MCF 10A (cell line): ENCODE measurements at places on chromosomes 7 and 10. TPM values are rescaled to one million over a fixed set of nuclear protein-coding genes. Genes with fewer than 3 reads are reported as not detected.

Gene UTF1
- total RNA-seq: not detected in 2 replicates

Gene GNGT1
- not detected in 2 replicates for total RNA-seq

Gene ZNF736
- total RNA-seq: 9.2 and 13.1 TPM in 2 replicates

Gene ACHE
- 0.30 and 0.37 TPM in 2 replicates for total RNA-seq

DNA sequence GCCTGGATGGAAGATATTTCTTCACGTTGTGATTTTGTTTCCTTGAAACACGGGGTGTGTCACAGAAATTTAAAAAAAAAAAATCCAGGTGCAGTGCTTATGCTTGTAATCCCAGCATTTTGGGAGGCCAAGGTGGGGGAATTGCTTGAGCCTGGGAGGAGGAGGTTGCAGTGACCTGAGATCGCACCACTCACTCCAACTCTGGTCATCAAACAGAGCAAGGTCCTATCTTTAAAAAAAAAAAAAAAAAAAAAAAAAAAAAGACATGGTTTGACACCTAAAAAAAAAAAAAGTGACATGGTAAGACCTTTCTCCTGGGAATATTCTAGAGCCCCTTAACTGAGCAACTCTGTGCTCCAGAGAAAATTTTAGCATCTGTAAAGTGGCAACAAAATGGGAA, 9.0 kb upstream of the LRRC4 start:
- no peak for DNase-seq

GRCh38 chr10:131553121-131553520, 241.6 kb upstream of the TCERG1L start:
- no peak for DNase-seq

- peak; percentile 62 for DNase-seq
These were observed 6.6 kb downstream of the NPC1L1 start for GRCh38 chr7:44534501-44534900.

GRCh38 chr10:18737841-18738240, 78.6 kb downstream of the ARL5B start:
- peak; percentile 93 for DNase-seq

- no peak for DNase-seq
These were observed 57.9 kb downstream of the PRF1 start for GRCh38 chr10:70544431-70545340.

DNA sequence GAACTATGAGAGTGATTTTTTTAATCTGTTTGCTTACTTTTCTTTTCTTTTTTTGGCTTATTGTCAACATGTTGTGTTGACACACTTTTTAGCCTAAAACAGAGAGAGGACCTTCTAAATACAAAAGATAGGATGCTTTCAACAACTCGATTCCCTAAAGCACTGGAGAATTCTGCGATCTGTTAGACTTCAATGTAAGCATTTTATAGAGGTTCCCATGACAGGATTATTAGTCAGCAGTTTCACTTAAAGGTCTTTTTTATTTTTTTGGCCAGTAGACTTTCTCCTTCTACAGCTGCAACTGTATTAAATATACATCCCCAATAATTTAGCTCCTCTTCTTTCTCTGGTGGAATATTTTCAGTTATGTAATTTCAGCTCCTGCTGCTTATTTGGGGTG, 12.7 kb upstream of the NRP1 start:
- DNase-seq: peak; percentile 3
